ENCODE measurements at places on chromosomes 13 and 19. TPM values are rescaled to one million over a fixed set of nuclear protein-coding genes. Genes with fewer than 3 reads are reported as not detected.

GRCh38 chr13:112634102-112634501, 46.1 kb upstream of the TUBGCP3 start:
- no peak for DNase-seq

- no peak for DNase-seq
Measured at GRCh38 chr19:36151144-36152018, 866 bp downstream of the COX7A1 start.

GRCh38 chr13:20190481-20191310, 2.0 kb downstream of the GJB2 start:
- no peak for DNase-seq

Gene GAPDHS
- polyA plus RNA-seq, result not detected

Gene CYP2A6
- polyA plus RNA-seq, result 0.29 TPM

All from forelimb muscle (tissue), 1 donor.